Fibroblast of villous mesenchyme (primary cell): ENCODE measurements at places on chromosomes 5 and 9. TPM values are rescaled to one million over a fixed set of nuclear protein-coding genes. Genes with fewer than 3 reads are reported as not detected.

FOXD4L3 gene
- 0.32 TPM in 1 of 2 replicates, not detected in the other for total RNA-seq

MVB12B gene
- 3.5 and 4.8 TPM in 2 replicates for total RNA-seq

CFAP90 gene
- total RNA-seq: not detected in 2 replicates

NTNG2 gene
- total RNA-seq: 0.86 and 1.9 TPM in 2 replicates

CNTFR gene
- not detected in 2 replicates for total RNA-seq
